ENCODE measurements at places on chromosomes 6 and 20. TPM values are rescaled to one million over a fixed set of nuclear protein-coding genes. Genes with fewer than 3 reads are reported as not detected.

The NKX2-4 gene
- polyA plus RNA-seq = not detected

The LTA gene
- polyA plus RNA-seq = 0.22 TPM

The TBX18 gene
- 7.1 TPM for polyA plus RNA-seq

The KIAA1755 gene
- 3.1 TPM for polyA plus RNA-seq

The RFX6 gene
- 0.03 TPM for polyA plus RNA-seq

The NINL gene
- 39.2 TPM for polyA plus RNA-seq

All from right renal pelvis (tissue), 4 donors.